ENCODE measurements at places on chromosomes 4 and X.

GRCh38 chr4:174135530-174135929, 147.9 kb downstream of the FBXO8 start:
- no peak for DNase-seq

DNA sequence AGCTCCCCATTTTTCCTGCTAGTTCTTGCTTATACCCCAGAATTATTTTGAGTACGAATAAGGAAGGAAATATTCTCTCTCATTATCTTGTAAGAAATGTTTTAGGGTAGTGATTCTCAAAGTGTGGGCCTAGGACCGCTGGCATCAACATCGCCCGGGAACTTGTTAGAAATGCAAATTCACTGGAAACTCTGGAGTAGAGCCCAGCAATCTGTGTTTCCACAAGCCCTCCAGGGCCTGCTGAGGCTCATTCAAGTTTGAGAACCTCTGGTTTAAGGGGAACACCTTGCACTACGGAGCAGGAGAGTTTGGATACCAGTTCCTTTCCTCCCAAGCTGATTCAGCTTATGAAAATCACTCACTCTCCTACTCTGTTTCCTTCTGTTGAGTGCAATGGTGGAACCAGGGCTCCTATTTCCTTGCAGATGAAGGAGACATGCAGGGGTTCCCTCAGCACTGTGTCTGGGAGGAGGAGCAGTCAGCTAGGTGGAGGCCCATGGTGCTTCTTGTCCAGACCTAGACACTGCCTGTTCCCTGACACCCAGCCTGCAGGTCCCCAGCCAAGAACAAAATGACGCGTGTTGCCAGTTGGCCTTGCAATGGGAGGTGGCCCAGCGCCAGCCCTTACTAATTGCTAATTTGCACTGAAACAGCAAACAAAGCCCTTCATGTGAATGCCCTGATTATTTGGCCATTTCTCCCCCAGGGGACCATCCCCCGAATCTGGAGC, 68.5 kb downstream of the CYTL1 start:
- no peak for DNase-seq

DNA sequence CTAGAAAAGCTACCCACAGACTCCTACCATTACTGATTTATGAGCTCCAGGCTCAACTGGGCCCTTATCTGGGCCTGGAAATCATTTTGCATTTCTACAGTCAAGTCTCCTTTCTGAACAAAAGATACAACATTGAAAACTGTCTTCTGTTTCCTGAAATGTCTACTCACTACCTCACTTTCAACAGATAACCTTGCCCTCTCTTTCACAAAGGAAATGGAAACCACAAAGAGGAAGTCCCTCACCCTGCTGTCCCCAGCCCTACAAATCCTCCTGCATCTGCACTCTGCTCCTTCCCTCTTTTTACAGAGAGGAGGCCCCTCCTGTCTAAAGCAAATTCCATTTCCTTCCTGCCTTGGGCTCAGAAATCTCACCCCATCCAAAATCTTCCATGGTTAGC, 24.8 kb upstream of the CYBB start:
- no peak for DNase-seq

DNA sequence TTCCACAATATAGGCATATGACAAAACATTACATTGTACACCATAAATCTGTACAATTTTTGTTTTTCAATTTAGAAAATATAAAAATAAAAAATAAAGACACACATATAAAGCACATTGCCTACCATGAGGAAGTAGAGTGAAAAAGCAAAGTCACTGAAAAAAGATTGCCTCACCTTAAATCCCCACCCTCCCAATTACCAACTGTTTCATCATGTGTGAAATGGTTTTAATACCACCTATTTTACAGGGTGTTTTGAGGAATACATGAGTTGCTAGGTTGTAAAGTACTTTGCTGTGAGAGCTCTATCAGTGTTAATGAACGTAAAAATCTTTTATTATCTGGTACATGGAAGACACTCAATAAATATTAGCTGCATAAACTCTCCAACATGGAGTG, 373.6 kb upstream of the NDST3 start:
- no peak for DNase-seq
